ENCODE measurements at places on chromosomes 3 and 15.
A peak's percentile ranks its signal among the peaks of the same experiment; 100 is the strongest.

- no peak for DNase-seq
Observed at GRCh38 chr3:58383476-58383875, 50.2 kb downstream of the PDHB start.

GRCh38 chr3:15387735-15388134 is 39.6 kb downstream of the METTL6 start:
- no peak for DNase-seq

GRCh38 chr15:82828075-82828474 is 18.6 kb downstream of the WHAMM start:
- DNase-seq, result no peak

- peak; percentile 46 for DNase-seq
Observed at GRCh38 chr3:111541911-111542483, at the start of gene CD96. TSS of gene CD96 (plus strand) at chr3:111542197. CDS start at chr3:111542249, 52 bp downstream.

DNA sequence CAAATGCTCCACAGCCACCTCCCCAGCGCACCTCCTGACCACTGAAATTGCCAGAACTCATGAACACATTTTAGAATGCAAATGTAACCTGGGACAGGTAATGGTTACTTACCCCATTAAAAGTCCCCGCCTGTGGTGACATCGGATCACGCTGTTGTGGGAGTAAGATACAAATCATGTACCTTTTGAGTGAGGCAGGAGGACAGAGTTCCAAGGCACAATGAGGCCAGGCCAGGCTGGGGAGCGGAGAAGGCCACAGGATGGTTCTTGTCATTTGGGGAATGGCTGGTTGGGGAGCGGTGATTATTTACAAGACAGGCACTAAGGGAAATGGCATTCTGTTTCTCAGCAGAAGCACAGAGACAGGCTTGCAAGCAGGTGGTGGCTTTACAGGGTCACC is 490.0 kb downstream of the EDEM1 start:
- DNase-seq, result no peak
